ENCODE measurements at places on chromosomes 7 and 10.

DNA sequence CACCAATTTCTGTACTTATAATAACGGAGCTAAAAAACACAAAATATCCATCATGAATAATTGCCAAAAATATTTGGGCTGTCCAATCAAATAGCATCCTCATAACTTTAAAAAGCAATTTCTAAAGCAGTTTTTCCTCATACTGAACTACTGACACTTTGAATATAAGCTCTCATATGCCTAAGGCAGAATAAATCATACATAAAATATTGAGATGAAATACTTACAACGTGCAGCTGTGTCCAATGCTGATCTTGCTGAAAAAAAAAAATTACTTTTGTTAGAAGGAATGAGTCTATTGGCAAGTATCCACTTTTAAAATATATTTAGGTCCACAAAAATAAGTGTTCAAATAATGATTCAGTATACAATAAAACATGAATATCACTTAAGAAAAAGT lies 24.2 kb downstream of the FAM3C start:
- DNase-seq, result no peak

DNA sequence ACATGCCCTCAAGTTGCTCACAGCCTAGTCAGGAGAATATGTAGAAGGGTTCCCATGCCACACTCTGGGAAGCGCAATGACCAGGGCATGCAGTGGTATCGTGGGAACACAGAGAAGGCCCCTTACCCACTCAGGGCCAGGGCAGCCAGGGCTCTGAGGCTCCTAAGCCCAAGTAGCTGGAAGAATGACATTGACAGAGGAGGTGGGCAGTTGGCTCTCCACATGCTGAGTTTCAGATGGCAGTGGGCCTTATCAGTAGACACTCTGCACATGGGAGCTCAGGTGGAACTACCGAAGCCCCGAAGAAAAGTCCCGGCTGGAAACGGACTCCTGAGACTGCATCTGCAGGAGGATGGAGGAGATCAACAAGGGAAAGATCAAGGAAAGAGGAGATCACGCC lies 15.7 kb upstream of the SVOPL start:
- no peak for DNase-seq

DNA sequence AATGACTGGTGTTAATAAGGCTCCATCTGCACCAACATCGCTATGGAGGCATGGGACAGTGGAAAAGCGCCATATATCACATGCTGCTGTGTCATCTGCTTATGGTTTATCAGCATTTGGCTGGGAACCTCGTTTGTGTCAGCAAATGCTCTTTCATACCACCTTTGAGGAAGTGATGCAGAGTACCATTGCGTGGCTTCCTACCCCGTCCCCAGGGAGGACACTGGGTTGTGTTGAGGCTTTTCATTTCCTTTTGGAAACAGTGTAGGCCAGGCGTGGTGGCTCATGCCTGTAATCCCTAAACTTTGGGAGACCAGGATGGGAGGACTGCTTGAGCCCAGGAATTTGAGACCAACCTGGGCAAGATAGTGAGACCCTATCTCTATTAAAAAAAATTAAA lies 6.8 kb downstream of the TACR2 start:
- no peak for DNase-seq

- no peak for DNase-seq
Observed at GRCh38 chr7:33870120-33870519, 35.2 kb upstream of the BMPER start.

DNA sequence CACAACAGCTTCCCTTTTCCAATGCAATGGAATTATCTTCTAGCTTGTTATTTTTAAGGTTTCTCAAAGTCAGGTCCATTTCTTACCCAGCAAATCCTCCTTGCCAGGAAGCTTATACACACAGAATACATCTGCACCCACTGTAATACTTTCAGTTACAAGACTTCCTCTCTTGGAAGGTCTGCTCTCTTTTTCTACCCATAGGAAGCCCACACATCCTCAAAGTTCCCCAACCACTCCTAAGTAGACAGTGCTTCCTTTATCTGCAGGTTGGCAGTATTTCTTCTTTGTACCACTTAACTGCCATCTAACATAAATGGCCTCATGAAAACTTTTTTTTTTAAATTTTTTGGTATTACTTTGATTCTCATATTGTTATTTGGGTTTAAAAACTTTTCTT lies 155.6 kb downstream of the TAX1BP1 start:
- no peak for DNase-seq

DNA sequence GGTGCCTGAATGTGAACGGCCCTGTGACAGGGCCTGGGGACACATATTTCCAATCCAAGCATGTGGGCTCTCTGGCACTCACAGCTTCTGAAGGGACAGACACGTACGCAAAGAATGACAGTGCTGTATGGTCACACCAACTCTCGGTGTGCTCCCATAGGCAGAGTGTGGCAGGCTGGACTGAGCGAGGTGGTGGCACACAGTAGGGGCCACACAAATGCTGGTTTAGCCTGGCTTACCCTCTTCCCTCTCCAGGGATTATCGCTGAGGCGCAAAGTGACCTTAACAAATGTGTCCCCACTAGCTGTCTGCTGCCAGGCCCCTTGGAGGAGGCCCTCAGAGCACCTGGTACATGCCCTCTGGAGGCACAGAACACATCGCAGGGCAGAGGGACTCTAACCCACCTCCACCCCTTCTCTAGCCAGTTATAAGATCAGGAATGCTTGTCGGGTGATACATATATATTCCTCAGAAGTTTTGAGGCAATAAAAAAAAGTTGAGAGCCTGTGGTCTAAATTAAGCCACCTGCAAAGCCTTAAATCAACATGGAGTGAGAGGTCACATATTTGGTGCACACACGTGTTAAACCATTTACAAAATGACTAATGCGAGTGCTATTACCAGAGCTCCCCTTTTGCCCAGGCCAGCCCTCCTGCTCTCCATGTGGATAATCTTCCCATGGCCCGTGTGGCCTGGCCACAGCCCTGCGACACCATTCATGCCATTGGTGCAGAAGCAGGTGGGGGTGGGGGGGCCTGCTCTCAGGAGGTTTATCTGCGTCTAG lies 262.8 kb upstream of the GRB10 start:
- no peak for DNase-seq

DNA sequence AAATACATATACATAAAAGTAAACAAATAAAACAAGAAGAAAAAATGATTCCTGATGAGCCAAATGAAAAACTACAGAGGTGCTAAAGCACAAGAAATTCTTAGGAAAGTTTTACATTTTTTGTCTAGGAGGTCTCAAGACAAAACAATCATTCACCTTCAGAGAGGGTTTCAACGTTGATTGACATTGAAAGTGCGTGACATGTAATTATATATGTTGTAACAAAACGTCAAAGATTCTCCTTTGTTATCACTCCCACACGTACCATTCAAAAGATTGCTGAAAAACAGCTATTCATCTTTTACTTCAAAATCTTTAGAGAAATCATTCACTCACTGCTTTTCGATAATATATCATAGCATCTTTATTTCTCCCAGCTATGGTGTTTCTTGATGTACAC lies 375.9 kb downstream of the NEBL start:
- no peak for DNase-seq

DNA sequence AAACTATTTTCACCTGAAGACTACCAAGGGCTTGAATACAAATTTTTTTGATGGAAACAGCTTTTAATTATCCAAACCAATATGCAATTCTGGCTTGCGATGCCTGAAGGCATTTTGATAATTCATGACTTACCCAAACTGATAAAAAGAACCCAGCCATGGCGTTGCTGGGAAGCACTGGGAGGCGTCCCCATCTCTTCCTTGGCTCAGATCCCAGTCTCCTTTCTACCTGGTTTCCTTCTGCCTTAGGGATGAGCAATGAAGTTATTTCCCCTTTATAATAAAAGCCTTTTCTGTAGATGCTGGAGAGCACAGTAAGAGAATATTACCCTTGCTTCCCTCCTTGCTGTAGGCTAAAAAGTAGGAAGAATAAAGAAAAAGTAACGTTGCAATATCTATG lies 129.1 kb upstream of the ANK3 start:
- DNase-seq, result no peak

DNA sequence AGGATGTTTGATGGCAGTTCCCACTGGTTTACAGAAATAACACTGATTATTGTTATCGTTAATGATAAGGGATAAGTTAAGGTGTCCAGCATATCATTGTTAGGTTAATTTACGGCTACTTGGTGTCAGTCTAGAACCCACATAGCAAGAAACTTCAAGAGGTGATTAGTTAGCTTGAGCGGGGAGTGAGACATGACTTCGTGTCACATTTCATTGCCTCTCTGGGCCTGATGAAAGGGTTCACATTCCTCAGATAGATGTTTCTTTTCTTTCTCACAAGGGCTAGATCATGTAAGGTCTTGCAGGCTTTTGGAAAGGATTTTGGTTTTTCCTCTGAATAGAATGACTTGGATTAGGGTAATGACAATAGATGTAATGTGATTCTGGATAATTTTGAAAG lies 26.7 kb downstream of the WAC start:
- DNase-seq, result no peak

DNA sequence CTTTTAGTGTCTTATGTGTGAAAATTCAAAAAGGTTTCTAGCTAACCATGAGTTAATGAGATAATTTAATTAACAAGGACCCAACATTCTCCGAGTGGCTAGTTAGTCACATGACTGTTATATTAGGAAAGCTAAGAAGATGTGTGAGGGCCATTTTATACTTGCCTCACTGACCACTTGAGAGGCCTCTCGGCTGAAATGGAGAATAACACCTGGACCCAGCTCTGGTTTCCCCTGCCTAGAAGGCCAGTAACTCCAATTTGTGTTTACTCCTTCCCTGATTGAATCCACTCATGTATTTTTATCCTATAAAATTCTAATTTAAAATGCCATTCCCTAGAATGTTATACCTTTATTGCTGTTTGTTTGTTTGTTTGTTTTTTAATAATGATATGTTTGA lies 1091.2 kb downstream of the KCNMA1 start:
- DNase-seq, result no peak

DNA sequence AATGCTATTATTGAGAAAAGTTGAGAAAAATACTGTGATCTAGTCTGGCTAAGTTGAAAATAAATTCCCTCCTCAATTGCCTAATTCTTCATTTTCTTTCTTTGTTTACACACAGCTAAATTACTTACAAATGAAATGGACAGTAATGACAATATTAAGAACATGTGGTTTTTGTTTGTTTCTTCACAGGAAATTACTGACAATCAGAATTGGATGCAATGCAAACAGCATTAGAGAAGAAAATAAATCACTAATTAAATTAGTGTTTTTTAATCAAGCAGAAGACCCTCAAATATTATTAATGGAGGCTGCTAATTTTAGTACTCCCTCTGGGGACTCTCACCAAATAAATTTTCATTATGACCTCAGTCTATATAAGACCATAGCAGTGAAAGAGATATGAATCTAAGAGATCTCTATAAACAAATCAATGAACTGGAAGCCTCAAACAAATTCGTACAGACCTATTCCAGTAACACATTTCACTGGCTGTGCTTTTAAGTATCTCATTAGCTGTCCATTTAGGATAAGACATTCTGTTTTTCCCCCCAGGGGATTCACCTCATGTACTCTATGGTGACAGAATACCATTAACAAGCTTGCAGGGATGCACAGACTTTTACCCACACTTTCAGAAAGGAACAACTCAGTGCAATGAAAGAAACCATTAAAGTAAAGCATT lies 202.0 kb upstream of the DGKB start:
- no peak for DNase-seq

DNA sequence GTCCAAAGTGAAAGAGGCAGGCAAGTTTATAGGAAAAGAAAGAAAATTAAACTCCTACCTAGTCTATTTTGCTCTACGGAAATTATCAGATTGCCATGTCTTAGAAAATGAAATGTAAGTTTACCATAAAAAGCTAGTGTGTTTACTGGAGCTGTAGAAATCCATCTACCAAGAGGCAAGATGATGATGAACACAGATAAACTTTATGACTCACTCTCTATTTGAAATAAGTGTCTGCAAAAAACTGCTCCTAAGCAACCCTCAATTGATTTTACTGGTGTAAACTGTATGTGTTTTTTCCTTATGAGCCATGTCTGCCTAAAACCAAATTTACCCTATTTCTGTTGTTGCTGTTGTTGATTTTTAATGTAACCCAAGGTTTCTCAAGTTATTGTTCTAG lies 73.8 kb upstream of the TMEM106B start:
- no peak for DNase-seq

GRCh38 chr7:80785961-80786536 lies 132.8 kb downstream of the SEMA3C start:
- no peak for DNase-seq

GRCh38 chr7:129257168-129257567 lies 32.3 kb downstream of the AHCYL2 start:
- DNase-seq, result no peak

DNA sequence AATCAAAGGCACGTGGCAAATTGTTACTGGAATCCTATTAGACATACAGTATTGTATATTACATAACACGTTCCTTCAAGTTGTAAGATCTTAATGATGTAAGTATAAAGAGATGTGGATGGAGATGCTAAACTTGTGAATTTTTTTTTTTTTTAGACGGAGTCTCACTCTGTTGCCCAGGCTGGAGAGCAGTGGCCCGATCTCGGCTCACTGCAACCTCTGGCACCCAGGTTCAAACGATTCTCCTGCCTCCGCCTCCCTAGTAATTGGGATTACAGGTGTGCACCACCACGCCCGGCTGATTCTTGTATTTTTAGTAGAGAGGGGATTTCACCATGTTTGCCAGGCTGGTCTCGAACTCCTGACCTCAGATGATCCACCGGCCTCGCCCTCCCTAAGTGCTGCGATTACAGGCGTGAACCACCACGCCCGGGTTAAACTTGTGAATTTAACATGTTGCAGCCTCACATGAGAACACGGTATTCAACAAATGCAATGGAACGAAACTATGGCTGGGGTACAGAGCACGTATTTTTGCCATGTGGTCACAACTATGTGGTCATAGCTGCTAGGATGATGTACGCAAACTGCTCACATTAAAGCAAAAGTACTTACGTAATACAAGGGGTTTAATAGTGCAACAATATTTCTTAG lies 818 bp upstream of the SUPV3L1 start:
- no peak for DNase-seq

DNA sequence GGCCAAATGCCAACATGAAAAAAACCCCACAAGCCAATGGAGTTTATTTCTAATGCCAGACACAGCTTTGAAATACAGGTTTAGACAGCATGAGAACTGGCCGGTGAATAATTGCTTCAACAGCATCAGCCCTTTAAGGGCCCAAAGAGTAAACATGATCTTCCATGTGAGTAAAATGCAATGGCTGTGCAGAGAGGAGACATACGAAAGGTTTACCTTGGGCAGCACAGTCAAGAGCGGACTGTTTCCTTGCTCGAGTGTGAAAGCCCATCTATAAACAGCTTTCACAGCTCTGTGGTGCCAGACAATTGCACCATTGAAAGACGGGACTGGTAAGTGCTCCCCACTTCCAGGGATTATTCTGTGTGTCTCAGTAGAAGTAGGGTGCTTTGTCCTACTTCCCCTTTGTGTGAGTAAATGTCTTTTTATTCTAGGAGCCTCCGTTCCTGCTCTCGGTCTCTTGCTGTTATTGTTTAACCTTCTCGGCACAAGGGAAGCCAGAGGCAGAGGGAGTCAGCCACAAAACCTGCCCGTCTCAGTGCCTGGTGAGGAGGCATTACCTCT lies 77.8 kb upstream of the KAT6B start:
- DNase-seq, result no peak

- DNase-seq, result no peak
Observed at GRCh38 chr7:5769571-5769970, 11.9 kb downstream of the RNF216 start.
